T1000 (cell line): ENCODE measurements at places on chromosomes 6 and 20.
A peak's percentile ranks its signal among the peaks of the same experiment; 100 is the strongest.

DNA sequence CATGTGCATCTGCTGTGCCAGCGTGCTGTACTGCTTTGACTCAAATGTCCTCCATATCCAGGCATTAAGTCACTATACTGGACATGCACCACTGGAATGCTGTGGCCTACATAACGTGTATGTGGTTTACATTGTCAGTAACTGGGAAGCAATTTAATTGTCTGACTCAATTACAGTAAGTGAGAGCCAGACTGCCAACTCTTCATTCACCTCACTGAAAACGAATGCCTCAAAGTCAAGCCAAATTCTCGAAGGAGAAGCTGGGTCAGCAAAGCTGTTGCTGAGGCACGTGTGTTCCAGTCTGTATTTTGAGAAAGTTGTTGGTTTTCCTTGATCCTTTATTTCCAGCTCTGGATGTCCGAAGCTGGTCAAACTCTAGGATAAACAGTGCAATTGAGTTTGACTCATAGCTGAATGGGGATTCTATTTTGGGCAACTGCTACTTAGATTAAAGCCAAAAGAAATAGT lies 534.3 kb downstream of the COL12A1 start:
- DNase-seq, result no peak

DNA sequence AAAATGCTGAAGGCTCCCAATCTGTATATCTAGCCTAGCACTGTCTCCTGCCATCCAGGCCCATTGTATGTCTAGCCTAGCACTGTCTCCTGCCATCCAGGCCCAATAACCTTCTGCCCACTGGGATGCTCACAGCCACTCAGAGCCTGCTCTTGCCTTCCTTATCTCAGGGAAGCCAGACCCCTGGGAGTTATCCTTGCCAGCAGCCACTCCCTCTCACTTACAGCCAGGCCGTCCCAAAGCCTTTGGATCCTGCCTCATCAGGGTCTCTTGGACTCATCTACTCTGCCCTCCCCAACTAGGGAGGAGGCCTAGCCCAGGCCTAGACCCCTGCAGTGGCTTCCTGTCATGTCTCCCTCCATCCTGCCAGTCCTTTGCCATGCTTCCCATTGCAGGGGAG lies 37.3 kb downstream of the KIF3B start:
- DNase-seq, result no peak

- DNase-seq, result no peak
These were observed 1407.6 kb downstream of the EPHA7 start for GRCh38 chr6:92011681-92012245.

DNA sequence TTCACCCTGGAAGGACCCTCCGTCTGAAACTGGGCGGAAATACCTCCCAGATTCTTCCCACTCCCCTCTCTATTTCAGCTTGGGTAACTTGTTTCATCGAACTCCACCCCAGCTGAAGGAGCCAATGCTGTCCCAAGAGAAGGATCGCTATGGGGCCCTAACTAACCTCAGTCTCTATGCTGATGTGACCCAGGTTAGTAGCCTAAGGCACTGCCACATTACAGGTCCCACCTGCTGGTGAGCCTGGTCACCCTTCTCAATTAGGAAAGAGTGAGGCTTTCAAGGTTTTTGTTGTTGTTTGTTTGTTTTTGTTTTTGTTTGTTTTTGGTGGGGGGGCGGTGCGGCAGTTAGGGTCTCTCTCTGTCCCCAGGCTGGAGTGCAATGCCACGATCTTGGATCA lies 168.4 kb downstream of the OR2B2 start:
- DNase-seq, result no peak

DNA sequence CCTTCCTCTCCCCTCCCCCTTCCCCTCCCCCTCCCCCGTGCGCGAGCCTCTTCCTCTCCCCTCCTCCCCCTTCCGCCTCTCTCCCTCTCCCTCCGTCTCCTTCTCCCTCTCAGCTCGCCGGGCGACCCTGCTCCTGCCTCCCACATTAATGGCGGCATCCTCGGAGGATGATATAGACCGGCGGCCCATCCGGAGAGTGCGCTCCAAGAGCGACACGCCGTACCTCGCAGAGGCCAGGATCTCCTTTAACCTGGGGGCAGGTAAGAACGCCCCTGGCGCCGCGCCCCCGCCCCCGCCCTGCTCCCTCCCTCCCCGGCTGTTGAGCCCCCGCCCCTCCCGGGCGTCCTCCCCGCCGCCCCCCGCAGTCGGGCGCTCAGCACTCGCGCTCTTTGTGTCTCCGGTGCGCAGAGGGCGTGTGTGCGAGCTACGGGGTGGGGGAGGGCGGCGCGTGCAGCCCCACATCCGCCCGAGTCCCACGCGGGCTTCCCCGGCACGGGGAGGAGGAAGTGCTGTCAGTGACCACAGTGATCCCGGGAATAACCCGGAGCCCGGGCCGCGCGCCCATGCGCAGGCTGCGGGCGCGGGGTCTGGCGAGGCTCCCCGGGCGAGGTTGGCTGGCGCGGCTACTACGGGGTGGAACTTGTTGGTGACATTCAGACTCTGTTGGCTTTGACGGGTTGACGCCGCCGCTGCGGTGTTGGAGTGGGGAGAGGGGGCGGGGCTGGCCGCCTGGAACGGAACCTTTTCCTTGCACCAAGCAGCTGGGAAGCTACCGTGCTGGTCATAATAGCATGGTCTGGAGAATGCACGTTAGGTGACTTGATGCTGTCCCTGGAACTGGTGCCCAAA lies 33.2 kb downstream of the PHACTR1 start:
- no peak for DNase-seq

GRCh38 chr20:57672953-57673575 lies 36.8 kb downstream of the PMEPA1 start:
- DNase-seq, result no peak

GRCh38 chr6:14796974-14797762 lies 448.7 kb upstream of the JARID2 start:
- no peak for DNase-seq

DNA sequence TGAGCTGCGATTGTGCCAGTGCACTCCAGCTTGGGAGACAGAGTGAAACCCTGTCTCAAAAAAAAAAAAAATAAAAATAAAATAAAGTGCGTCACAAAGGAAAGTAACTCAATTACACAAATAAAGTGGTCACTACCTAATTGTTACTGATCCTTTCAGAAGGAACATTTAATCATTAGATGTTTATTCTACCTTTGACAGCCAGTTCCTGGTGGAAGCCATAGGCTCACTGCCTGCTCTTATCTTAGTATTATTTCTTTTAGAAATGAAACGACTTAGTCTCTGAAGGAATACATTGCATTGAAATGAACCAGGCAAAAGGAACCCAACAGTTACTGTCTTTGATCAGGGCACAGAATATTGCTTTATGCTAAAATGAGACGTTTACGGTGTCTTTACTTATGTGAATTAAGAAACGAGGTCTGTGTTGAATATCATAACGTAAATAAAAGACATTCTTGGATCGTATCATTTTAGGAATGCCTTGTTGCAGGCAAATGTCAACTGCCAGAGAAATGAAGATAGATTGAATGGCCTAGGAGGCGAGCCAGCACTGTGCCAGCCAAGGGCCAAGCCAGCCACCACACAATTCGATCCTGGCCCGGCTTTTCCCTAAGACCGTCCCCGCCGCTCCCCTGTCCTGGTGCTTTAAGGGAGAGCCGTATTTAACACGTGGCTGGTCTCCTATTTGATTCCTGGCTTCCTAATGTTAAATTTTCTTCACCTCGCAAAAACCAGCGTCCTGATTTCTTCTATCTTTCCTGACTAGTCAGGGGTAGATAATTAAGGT lies 136.7 kb upstream of the GMDS start:
- no peak for DNase-seq

GRCh38 chr6:37324131-37325033 lies 29.4 kb upstream of the RNF8 start:
- peak; percentile 26 for DNase-seq

GRCh38 chr6:156887623-156888269 lies 110.6 kb downstream of the ARID1B start:
- DNase-seq, result no peak

DNA sequence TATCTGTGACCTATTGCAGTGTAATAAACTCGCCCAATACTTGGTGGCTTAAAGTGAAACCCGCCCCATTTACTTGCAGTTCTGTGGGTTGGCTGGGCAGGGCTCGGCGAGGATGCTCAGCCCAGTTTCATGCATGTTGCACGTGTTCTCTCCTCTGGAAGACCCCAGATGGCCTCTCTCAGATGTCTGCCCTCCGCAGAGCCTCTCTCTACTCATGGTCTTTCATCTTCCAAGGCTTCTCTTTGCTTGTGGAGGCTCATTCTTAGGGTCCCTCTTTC lies 251.4 kb downstream of the SOD2 start:
- DNase-seq, result no peak

- DNase-seq, result no peak
These were observed 191.9 kb downstream of the BCAS1 start for GRCh38 chr20:53878262-53879047.

- DNase-seq, result no peak
These were observed 61.4 kb upstream of the APCDD1L start for GRCh38 chr20:58576603-58576970.

- DNase-seq, result no peak
These were observed 9.1 kb downstream of the UCKL1 start for GRCh38 chr20:63946986-63947637.

DNA sequence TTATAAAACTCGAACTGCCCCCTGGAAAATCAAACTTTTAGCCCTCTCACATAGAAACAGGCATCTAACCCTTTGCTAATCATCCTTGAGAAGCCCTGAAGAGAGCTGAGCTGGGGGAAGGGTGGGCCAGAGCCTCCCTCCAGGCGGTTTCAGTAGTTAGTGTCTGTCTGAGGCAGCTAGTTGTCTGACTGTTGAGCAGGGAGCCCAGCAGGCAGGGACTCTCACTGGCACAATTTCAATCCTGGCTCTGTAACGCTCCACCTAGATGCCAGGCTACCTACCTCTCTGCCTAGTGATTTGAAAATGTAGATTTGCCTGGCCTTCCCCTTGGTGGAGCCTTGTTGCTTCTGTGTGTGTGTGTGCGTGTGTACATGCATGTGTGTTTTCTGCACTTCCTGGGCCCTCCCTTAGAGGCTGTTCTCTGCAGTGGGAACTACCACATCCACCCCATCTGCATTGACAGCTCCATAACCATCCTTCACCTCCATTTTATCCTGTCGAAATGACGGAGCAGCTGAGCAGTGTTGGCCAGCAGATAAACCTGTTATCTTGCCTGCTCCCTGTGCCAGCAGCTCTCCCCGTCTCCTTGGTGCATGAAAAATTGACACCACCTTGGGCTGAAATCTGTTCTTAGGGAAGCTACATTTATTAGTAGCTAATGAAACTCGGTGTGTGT lies 69.6 kb upstream of the VSTM2L start:
- DNase-seq, result no peak

DNA sequence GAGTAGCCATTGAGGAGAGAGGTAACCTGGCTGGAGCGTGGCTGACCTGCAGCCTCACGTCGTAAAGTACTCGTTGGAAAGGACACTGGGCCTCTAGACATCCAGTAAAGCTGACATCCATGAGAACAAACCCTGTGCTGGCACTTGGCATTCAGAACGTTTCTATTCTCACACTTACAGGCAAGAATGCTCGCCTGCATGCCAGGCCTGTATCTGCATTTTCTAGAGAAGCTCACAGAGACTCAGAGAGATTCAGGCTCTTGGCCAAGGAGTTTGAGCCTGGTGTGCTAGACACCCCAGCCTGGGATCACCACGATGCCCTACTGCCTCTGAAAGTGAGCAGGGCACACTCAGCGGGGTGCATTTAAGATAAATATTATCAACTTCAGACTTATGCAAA lies 379.8 kb upstream of the CDH4 start:
- no peak for DNase-seq

DNA sequence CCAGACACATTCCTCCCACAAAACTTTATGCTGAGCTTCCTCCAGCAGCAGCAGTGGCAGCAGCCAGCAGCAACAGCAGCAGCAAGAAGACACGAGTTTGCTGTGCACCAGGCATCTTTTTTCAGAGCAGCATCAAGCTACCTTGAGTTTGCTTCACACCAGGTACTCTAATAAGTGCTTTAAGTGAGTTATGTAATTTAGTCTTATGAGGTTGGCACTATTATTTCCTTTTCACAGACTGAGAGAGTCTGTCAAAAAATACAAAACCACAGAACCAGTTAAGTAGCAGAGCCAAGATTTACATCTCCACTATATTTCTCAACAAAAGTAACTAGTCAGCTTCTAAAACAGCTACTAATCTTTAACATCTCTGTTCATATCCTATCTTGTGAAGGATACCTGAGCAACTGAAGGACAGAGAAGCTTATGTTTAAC lies 23.7 kb downstream of the RANBP9 start:
- DNase-seq, result no peak

DNA sequence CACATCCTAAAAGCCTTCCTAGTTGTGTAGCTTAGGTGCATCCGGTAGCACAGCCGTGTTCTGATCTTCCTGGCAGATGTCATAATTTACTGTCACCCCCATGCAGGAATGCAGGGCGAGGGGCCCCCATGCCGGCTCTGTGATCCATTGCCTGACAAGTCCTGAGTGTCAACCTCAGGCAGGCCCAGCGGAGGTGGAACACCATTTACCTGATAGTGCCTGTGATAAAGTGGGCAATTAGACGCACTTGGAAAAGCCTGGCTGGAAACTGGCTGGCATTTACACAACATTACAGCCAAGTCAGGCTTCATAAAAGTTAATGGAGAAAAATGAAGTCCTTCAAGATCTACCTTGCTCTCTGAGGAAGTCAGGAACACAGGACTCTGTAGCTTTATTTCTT lies 521.4 kb upstream of the JAG1 start:
- DNase-seq, result no peak

DNA sequence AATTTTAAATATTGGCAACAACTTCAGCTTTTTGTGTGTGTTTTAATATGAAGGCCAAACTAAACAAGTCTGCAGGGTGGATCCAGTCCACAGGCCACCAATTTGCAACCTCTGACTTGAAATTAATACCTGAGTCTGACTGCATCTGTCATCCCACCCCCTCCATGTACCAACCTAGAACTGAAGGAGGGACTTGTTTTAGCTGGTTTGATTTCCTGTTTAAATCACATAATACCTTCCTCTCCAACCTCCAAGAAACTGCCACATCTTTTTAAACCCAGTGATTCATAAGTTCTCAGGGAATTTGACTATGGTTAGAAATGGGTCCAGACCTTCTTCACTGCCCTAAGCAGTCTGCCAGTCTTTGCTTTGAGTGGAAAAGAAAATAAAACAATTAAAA lies 21.6 kb downstream of the RNF8 start:
- no peak for DNase-seq

GRCh38 chr6:31614075-31614619 lies 887 bp upstream of the AIF1 start:
- no peak for DNase-seq

- DNase-seq, result no peak
These were observed 65.1 kb downstream of the PHACTR2 start for GRCh38 chr6:143742955-143743255.

DNA sequence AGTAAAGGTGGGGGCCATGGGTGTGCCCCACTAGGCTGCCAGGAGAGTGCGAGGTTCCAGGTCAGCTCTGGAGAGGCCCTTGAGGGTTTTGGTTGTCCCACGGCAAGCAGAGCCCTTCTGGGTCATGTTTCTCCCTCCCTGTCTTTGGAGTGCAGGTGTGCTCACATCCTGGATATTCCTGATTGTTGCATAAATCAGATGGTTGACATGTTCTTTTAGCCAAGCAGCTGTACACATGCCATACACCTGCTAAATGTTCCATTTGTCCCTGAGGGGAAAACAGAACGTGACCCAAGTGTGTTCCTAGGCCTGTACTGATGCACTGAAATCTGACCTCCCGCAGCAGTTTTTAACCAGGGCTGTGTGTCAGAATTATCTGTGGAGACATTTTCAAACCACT lies 77.5 kb upstream of the BEND3 start:
- no peak for DNase-seq

- no peak for DNase-seq
These were observed 70.5 kb upstream of the PIM1 start for GRCh38 chr6:37099442-37099841.
